ENCODE measurements at places on chromosomes 4 and X.

DNA sequence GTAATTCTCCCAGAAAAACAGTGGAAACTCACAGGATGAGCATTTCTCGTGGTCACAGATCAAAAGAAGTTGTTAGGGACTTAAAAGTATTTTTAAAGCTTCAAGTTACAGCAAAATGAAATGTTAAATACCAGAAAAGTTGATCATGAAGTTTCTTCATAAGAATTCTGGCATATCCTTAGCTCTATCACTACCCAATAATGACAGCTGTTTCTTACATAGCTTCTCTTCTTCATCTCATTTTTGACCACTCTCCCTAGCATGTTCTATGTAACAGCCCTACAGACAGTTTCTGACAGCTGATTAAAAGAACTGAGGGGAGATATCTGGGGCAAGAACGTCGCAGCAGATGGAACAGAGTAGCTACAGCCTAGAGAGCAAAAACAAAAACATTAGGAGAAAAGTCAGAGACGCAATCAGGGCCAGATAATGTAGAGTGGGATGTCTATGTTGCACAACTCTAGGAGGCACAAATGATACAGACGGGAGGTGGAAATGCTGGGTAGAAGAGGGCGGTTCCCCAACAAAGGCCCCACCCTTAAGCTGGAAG, 108.7 kb downstream of the CORIN start:
- DNase-seq: no peak

- DNase-seq: no peak
Measured at GRCh38 chr4:159106636-159107035, 3.8 kb downstream of the RAPGEF2 start.

- no peak for DNase-seq
Measured at GRCh38 chr4:109275066-109275745, 27.3 kb downstream of the COL25A1 start.

GRCh38 chr4:153877898-153878297, 89.0 kb upstream of the SFRP2 start:
- no peak for DNase-seq

DNA sequence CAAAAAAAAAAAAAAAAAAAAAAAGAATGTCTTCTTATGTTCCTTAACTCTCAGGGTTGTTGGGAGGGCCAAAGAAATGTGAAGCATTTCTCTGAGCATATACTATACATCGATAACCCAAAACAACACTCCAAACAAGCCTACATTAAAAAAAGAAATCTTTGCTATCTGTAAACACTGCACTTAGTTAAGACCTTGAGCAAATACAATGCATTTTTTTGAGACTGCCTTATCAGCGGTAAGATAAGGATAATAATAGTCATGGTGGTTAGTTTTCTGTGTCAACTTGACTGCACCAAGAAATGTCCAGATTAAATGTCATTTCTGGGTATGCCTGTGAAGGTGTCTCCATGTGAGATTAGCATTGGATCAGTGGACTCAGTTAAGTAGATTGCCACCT, 541.9 kb downstream of the PACRGL start:
- DNase-seq: no peak

GRCh38 chr4:150578745-150579501, 3.0 kb upstream of the MAB21L2 start:
- DNase-seq: no peak

- no peak for DNase-seq
Measured at GRCh38 chrX:105758754-105759153, 63.6 kb upstream of the NRK start.

GRCh38 chr4:153710681-153711080, 26.6 kb downstream of the TLR2 start:
- no peak for DNase-seq

GRCh38 chr4:56310401-56311125, 76.7 kb downstream of the AASDH start:
- DNase-seq: no peak
